Activated T-cell treated with anti-CD3 and anti-CD28 coated beads, Interleukin-2, amount 50 U/mL, for 48 hours (primary cell): ENCODE measurements at places on chromosomes 7 and 10.

GRCh38 chr10:26448292-26448691 lies 10.2 kb downstream of the APBB1IP start:
- DNase-seq, result no peak

- no peak for DNase-seq
Measured at GRCh38 chr10:102801496-102801895, 35.7 kb downstream of the CYP17A1 start.

DNA sequence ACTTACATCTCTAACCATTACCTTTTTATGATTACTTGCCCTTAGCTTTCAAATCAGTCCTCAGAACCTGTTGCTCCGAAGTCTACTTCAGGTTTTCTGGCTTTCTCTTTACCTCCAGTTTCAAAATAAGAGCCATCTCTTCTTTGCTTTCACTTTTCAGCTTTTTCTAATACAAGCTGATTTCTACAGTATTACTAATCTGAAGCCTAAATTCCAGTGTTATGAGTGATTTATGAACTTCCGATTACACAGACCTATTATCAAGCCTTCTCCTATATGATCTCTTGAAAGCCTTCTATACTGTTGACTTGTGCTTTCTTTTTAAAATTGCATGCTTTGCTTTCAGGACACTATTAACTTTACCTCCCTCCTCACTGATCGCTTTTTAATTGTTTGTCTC lies 1307.8 kb upstream of the CELF2 start:
- DNase-seq, result no peak

GRCh38 chr10:33211106-33211878 lies 123.2 kb downstream of the NRP1 start:
- peak; percentile 24 for DNase-seq

DNA sequence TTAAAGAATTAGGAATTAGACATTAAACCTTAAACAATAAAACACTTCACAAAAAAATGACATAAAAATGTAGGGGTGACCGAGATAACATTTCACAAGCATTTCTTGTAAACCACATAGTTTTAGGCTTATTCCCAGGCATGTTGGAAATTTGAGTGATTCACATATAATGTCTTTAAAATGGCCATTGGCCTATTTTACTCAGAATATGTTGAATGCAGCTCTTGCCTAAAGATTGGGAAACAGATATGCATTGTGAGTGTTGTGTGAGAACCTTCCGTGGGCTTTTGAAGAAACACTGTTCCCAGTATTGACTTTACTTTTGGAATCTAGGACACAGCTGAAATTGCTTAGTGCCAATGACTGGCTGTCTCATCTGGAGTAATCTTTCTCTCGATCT lies 79.6 kb downstream of the ARL5B start:
- DNase-seq, result no peak

DNA sequence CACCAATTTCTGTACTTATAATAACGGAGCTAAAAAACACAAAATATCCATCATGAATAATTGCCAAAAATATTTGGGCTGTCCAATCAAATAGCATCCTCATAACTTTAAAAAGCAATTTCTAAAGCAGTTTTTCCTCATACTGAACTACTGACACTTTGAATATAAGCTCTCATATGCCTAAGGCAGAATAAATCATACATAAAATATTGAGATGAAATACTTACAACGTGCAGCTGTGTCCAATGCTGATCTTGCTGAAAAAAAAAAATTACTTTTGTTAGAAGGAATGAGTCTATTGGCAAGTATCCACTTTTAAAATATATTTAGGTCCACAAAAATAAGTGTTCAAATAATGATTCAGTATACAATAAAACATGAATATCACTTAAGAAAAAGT lies 24.2 kb downstream of the FAM3C start:
- no peak for DNase-seq

GRCh38 chr10:131561897-131562296 lies 250.4 kb upstream of the TCERG1L start:
- DNase-seq, result no peak

DNA sequence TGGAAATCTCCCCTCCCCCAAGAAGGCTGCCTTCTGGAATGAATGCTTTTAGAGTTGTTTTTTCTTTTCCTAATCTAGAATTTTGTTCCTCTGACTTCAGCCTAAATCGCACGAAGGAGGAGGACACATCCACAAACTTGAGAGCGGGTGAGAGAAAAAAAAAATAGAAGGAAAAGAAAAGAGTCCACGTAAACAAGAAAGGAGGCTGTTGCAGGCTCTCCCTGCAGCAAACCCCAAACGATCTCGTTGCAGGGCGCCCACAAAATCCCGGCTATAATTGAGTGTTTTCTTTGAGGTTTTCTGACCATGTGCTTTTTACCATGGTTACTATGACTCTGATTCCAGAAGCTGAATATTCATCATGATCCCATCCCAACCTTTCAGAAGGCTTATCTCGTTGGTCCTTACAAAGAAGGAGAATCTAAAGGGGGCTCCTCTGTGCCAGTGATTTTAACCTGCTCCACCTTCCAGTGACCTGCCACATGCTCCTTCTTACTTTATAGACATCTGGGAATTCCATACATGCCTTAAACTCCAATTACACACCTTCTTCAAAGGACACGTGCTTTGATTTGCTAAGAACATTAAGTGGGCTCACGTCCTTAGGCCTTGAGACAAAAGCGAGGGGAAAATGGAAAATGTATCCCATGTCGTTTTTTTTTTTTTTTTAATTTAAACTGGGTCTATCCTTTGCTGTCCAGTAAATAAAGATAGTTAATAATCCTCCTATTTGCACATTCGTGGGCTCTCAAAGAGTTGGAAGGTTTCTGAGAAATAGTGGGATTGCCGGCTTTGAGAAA lies 5.8 kb downstream of the TWIST1 start:
- no peak for DNase-seq

DNA sequence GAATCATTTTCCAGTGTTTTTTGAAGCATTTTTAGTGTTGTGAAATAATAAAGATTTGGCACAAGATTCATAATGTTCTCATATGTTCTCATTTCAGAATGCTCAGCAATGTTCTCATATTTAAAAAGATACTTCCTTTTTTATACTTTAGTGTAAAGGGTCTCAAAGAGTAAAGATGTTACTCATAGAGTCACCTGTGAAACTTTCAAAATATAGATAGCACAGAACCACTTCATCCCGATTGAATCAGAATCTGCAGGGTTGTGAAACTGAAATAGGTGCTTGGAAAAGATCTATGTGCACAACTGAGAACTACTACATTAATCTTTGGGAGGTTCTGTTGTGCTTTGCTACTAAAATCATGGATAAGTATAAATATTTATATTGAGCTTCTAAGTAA lies 144.7 kb downstream of the MDFIC start:
- no peak for DNase-seq

DNA sequence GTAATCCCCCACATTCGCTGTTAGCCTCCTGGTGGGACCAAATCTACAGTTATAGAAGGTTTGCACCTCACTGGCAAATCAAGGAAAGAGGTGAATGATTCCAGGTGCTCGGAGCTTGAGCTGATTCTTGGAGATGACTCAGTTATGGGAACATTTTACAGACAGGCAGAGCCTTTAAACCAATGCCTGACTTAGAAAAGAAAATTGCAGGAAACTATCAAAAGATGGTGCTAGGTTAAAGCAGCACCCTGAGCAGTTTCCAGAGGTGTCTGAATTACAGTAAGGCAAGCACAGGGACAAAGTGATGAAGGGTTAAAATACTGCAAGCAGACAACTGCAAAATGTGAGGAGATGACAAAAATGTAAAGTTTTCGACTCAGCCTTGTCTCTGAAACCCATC lies 2.9 kb downstream of the LRRTM3 start:
- DNase-seq, result no peak

DNA sequence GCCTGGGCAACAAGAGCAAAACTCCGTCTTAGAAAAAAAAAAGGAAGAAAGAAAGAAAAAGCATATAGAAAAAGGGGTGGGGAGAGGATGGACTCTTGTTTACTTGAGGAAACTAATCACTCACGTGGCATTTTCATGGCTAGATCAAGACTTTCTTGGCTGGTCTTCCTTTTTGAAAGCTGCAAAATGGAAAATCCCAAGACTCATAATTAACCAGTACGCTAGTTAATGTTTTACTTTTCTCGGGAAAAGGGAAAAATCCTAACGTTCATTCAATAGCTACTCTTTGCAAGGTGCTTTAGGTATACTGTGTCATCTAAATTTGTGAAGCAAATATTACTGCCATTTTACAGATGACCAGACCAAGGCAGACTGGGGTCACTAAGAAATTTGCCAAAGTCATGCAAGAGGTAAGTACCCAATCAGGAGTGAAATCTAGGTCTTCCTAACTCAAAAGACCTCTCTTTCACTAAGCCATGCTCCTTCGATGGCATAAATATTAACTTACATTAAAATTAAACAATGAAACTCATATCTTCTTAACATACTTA lies 24.4 kb downstream of the NAPEPLD start:
- DNase-seq, result no peak

GRCh38 chr10:77144656-77145055 lies 493.0 kb downstream of the KCNMA1 start:
- no peak for DNase-seq

- DNase-seq, result no peak
Measured at GRCh38 chr10:110841767-110842267, 29.9 kb upstream of the PDCD4 start.

DNA sequence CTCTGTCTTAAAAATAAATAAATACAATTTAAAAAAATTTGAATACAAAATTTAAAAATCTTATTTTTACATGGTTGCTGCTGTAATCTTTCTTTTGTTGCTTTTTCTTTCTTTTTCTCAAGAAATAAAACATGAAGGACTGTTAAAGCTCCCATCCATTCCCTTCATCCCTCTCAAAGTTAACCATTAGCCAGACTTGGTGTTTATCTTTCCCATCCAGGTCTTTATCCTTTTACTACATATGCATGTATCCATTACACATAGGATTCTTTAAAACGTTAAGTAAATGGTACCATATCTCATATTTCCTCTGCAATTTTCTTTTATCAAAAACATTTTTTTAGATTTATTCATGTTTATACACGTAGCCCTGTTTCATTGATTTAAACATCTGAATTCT lies 70.1 kb downstream of the CREB3L2 start:
- no peak for DNase-seq
